CD4-positive, alpha-beta T cell treated with Interleukin-4 for 1 hour (primary cell): ENCODE measurements at places on chromosomes 16 and 17.

GRCh38 chr16:84913315-84913714 lies 93.5 kb downstream of the CRISPLD2 start:
- DNase-seq, result no peak

DNA sequence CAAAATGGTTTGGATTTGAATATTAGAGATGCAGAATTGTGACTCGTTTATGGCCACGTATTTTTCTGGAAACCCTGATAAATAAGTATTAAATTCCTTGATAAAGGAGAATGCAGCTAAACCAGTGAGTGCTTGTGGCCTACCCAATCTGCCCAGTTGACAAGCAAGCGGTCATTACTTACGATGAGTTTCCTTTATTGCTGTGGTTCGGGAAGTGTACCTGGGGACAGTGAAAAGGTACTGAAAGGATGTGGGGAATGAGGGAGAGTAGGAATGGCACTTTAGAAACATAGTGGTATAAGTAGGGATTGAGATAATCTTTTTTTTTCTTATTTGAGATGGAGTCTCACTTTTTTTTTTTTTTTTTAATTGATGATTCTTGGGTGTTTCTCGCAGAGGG lies 33.8 kb downstream of the RBBP6 start:
- no peak for DNase-seq

GRCh38 chr16:15708096-15708495 lies 58.1 kb downstream of the NDE1 start:
- DNase-seq, result no peak

GRCh38 chr17:58324056-58324408 lies 4.6 kb downstream of the TSPOAP1 start:
- no peak for DNase-seq

- DNase-seq, result no peak
Measured at GRCh38 chr17:66604376-66604775, 230.5 kb upstream of the CACNG5 start.

DNA sequence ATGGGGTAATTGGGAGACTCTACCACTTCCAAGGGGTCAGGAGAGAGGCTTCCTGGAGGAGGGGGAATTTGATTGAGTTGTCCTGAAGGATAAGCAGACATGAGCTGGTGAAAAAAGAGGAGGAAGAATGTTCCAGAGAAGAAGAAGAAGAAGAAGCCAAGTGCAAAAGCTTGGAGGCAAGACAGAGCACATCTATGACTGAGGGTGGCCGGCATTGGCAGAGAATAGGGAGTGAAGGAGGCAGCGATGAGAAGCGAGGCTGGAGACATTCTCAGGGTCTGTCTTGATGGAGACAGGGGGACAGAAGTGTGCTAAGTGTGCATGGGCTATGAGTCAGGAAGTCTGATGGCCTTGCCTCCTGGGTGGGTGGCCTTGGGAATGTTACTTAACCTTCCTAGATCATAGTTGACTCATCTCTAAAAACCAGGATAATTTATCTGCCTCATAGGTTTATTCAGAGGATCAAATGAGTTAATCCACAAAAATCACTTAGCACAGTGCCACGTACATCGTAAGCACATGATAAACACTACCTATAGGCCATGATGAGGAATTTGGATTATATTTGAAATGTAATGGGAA lies 171.7 kb downstream of the ABCC12 start:
- no peak for DNase-seq

DNA sequence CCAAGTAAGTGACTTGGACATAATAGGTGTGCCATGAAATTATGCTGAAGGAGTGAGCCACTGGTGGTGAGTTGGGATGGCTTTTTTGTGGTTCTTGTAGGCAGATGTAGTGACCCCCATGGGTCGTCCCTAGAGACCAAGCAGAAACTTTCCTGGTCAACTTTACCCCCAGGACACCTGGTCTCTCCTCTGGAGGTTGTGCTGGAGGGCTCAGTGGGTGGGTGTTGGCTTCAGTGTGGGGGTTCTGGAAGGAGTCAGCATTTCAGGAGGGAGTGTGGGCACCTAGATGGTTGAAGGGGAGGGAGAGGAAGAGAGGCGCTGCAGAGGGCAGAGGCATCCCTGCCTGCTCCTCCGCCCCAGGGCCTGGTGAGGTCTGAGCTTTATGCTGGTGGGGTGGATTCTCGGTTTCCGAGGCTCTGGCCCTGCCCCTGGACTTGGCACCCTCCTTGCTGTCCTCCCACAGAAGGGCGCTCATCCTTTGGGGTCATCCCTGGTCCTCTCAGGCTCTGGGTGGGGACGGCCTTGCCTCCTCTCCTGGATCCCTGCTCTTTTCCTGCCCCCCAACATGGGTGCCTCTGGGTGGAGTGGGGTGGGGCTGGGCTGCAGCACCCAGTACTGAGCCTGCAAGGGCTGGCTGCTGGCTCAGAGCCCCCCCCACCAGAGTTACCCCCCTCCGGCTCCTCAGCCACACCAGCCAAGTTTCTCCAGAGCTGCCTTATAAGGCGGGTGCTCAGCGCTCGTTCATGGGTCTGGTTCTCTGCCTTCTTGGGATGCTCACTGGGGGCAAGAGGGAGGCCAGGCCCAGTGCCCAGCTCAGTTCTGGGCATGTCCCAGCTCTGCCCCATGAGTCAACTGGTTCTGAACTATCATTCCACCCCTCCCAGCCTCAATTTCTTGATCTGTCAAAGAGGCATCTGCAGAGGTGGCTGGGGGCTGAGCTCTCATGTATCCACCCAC lies 266.8 kb downstream of the SEC14L1 start:
- DNase-seq, result no peak

DNA sequence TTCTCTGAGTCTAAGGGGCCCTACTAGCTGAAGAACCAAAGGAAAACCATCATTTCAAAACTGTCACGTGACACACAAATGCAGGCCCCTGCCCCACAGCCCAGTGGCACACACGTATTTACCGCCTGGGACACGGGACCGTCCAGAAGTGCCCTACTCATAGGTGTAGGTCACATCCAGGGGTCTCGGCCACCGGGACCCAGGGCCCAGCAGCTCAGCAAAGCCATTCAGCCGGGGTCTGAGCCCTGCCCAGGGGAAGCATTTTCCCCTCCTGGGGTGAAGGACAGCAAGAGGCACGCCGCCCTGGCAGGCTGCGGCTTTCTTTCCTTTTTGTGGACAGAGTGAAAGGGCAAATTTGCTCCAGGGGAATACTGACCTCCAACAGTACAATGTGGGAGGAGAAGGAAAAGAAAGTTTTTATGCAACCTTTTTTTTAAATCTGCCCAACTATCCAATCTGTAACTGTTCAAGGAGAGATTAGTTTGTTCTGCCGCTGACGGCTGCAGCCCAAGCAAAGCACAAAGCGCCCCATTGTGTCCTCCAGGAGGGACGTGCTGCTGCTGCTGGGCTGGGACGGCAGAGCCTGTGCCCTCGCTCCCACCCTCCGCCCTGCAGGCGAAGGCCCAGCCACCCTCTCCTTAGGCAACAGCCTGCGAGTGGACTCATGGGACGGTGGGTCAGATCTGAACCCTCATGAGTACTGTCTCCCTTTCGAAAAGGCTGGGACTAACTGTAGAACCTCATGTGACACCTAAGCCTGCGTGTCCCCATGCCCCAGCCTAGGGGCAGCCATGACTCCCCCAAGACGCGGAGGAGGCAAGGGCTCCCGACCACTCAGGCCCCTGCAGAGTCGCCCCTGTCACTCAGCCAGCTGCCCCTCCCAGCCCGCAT lies 21.3 kb downstream of the SLC7A5 start:
- no peak for DNase-seq

GRCh38 chr17:76930107-76930506 lies 61.9 kb downstream of the MGAT5B start:
- no peak for DNase-seq
